ENCODE measurements at places on chromosomes 6 and 20.

DNA sequence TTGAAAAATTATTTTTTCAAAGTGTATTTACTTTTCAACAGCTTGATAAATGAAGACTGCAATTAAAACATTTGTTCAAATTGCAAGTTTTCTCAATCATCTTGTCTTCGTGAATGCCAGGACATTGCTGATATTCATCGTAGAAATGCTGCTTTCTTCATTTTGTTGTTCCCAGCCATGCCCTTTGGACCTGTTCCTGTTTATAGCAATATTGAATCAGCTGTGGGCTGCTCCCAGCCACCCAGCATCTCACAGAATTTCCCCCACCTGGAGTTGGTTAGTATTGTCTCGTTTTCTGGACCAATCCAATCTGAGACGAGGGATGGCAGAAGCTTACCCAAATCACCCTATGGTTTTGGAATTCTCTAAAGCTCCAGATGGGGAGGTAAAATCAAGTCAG is 40.8 kb downstream of the SLC22A2 start:
- DNase-seq, result no peak

GRCh38 chr6:139376604-139377218 is 2.3 kb upstream of the CITED2 start:
- no peak for DNase-seq

DNA sequence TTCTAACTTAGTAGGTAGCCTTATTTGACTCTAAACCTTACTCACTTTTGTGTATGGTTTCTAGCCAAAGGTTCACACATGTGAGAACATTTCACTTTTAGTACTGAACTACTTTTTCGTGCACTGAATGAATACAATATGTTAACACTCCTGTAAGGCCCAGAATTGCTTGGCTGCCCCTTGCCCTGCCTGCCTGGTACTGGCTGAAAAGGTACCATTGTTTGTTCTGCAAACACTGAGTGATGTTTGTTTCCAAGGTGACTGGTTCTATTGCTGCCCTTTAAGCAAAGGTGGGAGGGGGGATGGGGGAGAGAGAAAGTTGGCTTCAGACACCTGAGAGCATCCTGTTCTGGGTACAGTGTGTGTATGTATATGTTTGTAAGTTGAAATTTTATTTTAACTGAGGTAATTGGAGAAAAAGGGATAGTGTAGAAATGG is 31.2 kb downstream of the RREB1 start:
- no peak for DNase-seq

DNA sequence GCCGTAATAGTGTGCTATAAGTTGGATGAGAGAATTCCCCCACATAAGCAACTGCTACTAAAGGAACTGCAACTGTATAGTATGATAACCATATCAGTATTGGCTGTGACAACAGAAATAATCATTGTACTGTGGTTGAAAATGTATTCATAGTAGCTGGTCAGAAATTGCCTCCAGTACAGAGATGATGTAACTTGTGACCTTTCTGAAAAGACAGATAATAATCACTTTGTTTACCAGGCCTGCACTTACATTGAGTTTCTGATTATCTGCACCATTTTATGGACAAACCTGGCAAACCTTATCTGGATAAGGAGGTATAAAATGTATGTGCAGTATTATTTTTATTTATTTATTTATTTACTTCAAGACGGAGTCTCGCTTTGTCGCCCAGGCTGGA is 19.0 kb downstream of the CFAP206 start:
- DNase-seq, result no peak

GRCh38 chr6:42168650-42169049 is 4.5 kb upstream of the GUCA1A start:
- DNase-seq, result no peak

GRCh38 chr20:58005581-58006345 is 222.7 kb downstream of the ANKRD60 start:
- DNase-seq, result no peak

- no peak for DNase-seq
These were observed 245.3 kb downstream of the MAFB start for GRCh38 chr20:40443753-40444152.

DNA sequence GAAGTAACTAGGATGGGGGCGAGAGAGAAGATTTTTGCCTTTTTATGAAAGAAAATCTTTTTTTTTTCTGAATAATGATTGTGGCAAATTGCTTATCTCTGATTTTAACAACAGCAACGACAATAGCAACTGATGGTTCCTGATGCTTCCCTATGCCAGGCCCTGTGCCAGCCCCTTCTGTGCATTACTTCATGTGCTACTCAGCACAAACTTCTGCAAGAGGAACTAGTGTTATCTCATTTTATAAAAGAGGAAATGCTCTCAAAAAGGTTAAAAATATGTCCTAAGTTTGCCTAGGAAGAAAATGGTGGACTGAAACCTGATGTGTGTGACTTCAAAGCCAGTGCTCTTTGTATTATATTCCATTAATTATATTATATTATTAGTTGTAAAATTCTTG is 74.0 kb upstream of the RALGAPA2 start:
- DNase-seq, result no peak

DNA sequence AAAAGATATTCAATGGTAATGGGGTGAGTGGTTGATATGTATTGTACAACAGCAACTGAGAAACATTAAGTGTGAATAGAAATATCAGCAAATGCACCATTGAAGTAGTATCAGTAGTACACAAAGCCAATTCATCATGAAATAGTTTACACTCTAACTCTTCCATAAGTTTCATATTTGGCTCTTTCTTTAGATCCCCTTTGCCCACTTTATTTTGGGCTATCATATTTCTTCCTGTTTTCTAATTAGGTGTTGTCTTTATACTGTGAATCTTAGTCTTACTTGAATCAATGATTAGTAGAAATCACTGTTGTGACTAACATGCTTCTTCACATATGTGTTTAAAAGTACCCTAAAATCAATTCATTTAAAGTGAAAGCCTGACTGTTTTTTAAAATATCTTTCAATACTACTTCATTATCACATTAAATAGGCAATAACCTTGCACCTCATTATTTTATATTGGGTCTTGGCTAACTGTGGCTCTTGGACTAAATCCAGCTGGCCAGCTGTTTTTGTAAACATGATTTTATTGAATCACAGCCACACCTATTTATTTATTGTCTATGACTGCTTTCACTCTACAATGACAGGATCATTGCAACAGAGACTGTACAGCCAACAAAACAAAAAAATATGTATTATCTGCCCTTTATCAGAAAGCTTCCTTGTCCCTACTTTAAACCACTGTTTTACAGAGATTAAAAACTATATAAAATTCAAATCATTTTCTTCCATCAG is 38.9 kb downstream of the EYS start:
- no peak for DNase-seq

DNA sequence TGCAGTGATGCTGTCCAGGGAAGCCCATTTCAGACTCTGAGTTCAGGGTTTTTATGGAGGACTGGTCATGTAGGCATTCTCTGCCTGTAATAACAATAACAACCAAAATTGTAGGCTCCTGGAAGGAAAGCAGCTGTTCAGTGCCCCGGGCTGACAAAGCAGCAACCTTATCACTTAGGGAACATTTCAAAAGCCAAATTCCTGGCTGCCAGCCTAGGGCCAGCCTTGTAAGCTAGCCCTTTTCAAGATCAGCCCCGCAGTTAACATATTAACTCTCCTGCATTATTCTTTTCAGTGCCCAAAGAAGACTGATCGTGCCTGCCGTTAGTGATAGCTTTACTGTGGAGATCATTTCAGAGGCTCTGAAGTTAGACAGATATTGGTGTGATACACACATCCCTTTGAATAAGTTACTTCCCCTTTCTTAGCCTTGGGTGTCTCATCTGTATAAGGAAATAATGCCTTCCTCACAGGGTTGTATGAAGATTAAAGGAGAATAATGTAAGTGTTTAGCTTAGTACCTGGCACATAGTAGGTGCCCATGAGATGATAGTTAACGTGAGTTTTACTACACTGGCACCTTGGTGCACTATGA is 44.1 kb downstream of the CTNNBL1 start:
- no peak for DNase-seq

- DNase-seq, result no peak
These were observed 11.1 kb upstream of the ITPR3 start for GRCh38 chr6:33610067-33610466.

DNA sequence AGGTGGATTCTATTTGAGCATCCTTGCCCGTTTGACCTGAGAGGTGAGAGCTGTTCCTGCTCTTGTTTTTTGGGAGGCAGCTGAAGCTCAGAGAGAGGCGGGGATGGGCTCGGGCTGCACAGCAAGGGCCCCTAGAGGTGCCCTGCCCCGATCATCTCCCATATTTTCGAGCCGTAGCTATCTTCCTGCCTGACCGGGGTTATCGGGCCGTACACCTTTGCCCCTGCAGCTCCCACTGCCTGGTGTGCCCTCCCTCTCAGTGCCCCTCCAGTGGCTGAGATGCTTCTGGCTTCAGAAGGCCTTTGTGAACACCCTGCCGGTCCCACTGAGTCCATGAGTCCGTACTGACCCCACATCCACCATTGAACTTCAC is 6.7 kb downstream of the SRC start:
- DNase-seq, result no peak

DNA sequence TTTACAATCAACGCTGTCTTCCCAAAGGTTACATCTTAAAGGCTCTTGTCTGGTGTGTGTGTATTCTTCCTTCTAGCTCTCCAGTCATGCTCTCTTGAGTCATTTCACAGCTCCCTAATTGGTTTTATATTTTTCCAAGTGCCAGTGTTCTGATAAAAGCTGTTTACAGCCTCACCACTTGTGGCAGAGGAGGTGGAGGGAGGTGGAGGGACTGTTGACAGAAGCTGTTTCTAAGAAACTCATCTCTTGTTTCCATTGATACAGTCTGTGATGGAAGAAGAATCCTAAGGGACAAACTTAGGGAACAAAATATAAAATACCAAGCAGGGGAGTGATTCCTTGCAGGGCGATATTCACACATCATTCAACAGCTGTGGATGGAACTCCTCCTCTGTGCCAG is 64.0 kb downstream of the QRSL1 start:
- peak; percentile 20 for DNase-seq

DNA sequence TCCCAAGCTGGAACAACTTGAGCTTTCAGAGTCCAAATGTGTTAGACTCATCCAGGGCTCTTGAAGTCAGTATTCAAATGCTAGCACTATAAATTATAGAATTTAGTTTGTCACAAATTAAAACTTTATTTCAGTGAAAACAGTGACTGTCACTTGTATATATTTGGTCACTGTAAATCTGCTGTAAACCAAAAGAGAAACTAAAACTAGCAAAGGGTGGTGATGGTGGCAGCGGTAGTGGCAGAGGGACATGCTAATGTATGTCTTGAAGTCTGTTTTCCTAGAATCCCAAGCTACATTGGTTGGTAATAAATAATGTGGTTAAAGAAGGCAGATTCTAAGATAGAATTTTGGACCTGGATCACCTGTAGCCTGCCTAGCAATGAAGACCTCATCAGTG is 140.4 kb upstream of the CENPW start:
- DNase-seq, result no peak

DNA sequence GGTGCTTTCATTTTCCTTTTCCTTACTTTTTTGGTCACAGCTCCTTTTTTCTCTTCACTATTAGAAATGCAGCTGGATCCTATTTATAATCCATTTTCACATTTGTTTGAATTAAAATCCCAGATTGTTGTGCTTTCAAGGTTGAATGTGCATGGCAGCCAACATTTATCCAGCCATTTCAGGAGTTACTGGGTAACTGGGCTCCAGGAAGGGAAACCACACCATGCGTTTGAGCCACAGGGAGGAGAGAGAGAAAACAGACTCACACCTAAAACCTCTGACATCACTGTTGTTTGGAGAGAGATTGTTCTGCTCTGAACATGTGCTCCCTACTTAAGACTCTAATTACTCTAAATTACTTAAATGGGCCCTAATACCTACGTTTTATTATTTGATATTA is 173.4 kb downstream of the BMP2 start:
- DNase-seq, result no peak

DNA sequence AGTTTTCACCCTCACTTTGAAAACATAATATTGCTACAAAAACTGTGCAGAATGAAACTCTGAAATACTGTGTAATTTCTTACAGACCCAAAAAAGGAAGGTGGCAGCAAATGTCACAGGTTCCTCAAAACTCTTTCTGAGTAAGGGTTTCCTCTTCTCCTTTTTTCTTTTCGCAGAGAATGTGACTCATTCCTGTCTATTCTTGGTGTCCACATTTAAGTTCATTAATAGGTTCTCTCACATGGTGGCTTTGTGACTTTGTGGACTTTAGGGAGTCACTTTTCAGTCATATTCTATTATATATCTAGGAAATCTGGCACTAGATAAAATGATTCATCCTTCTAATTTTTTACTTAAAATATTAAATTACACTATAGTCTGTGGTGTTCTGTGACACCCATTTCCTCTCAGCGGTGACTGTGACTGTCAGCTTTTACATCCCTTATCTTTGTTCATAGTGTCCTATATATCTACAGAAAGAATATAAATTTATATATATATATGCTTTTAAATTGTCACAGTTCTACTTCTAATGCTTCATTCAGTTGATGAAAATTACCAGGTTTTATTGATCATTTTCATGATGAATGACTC is 126.8 kb upstream of the HCRTR2 start:
- no peak for DNase-seq

GRCh38 chr6:13159300-13159699 is 169.0 kb downstream of the TBC1D7 start:
- no peak for DNase-seq
